ENCODE measurements at places on chromosomes 11 and 22. TPM values are rescaled to one million over a fixed set of nuclear protein-coding genes. Genes with fewer than 3 reads are reported as not detected.

DNA sequence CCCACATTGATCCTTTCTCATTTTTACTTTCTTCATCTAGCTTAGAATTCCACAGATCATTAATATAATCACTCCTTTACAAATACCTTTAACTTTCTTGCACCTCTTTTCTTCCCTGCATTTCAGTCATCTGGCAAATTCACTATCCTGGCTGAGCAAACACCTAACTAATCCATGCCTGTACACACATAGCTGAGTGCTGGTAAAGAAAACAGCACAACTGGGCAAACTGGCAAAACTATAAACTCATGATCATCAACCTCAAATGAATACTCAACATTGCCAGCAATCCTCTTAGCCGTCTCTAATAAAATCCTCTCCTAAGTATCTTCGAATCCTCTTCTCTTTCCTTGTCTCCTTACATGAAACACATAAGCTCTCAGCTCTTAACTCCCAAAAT lies 52.4 kb downstream of the PICALM start:
- H3K27ac ChIP-seq, result peak overlapping the region; percentile 63
- H3K27me3 ChIP-seq, result no peaks in the 10 kb centered on the region
- DNase-seq, result no peak
- H3K36me3 ChIP-seq, result peaks cover 39% of the 10 kb centered on the region

DNA sequence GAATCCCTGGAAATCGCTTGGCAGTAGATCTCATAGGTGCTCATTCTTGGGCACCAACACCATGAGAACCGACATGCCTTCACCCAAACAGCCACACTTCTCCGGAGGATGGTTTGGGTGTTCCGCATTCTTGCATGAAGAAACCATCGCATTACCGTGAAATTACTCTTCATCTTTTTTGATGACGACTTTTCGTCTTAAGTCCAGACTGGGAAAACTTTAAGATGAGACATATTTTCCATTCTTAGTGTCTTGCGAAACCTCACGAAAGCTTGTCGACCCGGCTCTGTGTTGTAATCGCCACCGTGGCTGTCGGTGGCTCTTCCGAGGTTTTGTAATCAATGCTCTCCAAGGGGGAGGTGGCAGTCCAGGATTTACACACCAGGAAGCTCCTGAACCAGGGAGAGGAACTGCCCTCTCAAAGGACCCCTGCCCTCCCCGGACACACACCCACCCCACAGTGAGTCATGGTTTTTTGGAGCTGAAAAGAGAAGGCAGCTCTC lies 1.7 kb downstream of the TOM1 start:
- peaks cover 13% of the 10 kb centered on the region for H3K36me3 ChIP-seq
- DNase-seq, result no peak
- peaks cover 7% of the 10 kb centered on the region for H3K27me3 ChIP-seq
- H3K27ac ChIP-seq, result peak overlapping the region; percentile 78

- no peak for DNase-seq
- H3K4me3 ChIP-seq, result no peak overlapping the region
- no peaks in the 10 kb centered on the region for H3K4me1 ChIP-seq
- no peaks in the 10 kb centered on the region for H3K36me3 ChIP-seq
- H3K27me3 ChIP-seq, result no peaks in the 10 kb centered on the region
Observed at GRCh38 chr22:48804811-48805301, 1022.8 kb downstream of the BRD1 start.

DNA sequence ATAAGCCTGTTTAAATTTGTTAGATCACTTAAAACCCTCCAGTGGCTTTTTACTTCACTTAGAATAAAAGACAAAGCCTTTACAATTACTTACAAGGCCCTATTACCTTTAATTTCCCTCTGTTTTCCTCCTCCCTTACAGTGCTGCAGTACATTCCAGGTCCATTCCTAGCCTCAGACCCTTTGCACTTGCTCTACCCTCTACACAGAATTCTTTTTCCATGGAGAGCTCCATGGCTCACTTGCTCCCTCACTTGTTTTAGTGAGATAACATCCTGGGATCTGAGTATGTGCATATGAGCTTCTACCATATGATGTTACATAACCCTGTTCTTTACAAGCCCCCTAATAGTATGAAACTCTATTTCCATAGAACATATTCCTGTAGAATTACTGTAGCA lies 24.4 kb downstream of the ZNF214 start:
- H3K4me1 ChIP-seq, result no peaks in the 10 kb centered on the region
- H3K36me3 ChIP-seq, result no peaks in the 10 kb centered on the region
- no peak overlapping the region for H3K27ac ChIP-seq
- H3K27me3 ChIP-seq, result no peaks in the 10 kb centered on the region

GRCh38 chr11:9972989-9973388 lies 309.1 kb downstream of the SWAP70 start:
- peaks cover 5% of the 10 kb centered on the region for H3K27me3 ChIP-seq
- no peaks in the 10 kb centered on the region for H3K4me1 ChIP-seq
- no peak overlapping the region for H3K27ac ChIP-seq
- DNase-seq, result peak; percentile 9
- H3K36me3 ChIP-seq, result no peaks in the 10 kb centered on the region

- H3K27me3 ChIP-seq, result peaks cover 7% of the 10 kb centered on the region
- no peak overlapping the region for H3K4me3 ChIP-seq
- H3K36me3 ChIP-seq, result no peaks in the 10 kb centered on the region
- H3K27ac ChIP-seq, result no peak overlapping the region
- DNase-seq, result no peak
- no peaks in the 10 kb centered on the region for H3K4me1 ChIP-seq
Observed at GRCh38 chr11:114281388-114281956, 14.7 kb upstream of the NNMT start.

DNA sequence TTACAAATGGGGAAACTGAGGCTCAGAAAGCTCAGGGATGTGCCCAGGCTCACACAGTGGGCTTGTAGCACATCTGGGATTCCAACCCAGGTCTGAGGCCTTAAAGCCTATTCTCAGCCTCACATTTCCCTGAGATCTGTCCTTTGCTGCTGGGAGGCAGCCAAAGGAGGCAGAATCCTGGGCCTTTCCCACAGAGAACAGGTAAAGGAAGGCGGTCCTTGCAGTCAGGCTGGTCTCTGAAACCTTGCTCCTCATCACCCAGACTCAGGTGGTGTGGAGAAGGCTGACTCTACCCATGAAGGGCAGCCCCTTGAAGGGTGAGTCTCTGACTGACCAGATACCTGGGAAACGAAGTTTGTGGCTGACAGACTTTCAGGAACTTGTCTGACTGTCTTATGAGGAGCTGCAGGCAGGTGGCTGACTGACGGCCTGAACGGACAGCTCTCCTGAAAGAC lies 7.8 kb downstream of the SLCO2B1 start:
- no peaks in the 10 kb centered on the region for H3K36me3 ChIP-seq
- no peak overlapping the region for H3K4me3 ChIP-seq
- peaks cover 4% of the 10 kb centered on the region for H3K27me3 ChIP-seq

- no peak for DNase-seq
- H3K27ac ChIP-seq, result no peak overlapping the region
- no peak overlapping the region for H3K4me3 ChIP-seq
- no peaks in the 10 kb centered on the region for H3K4me1 ChIP-seq
- no peaks in the 10 kb centered on the region for H3K36me3 ChIP-seq
- H3K27me3 ChIP-seq, result peaks cover 35% of the 10 kb centered on the region
Observed at GRCh38 chr22:22408731-22409696, 99.5 kb downstream of the ZNF280B start.

GRCh38 chr22:47215851-47216250 lies 453.4 kb downstream of the TBC1D22A start:
- H3K4me3 ChIP-seq, result no peak overlapping the region
- H3K27ac ChIP-seq, result no peak overlapping the region
- H3K36me3 ChIP-seq, result no peaks in the 10 kb centered on the region
- H3K27me3 ChIP-seq, result no peaks in the 10 kb centered on the region
- no peak for DNase-seq

DNA sequence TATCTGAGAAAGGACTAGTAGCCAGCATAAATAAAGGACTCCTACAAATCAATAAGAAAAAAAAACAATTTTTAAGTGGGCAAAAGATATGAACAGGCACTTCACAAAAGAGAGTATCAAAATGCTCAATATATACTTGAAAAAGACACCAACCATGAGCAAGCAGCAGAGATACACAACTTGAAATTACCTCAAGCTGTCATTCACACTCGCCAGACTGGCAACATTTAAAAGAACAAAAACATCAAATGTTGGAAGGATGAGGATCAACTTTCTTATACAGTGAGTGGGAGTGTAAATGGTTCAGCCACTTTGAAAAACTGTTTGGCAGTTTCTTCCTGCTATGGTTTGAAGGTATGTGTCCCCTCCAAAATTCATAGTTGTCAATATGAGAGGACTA lies 23.9 kb upstream of the ELFN2 start:
- H3K4me1 ChIP-seq, result peaks cover 11% of the 10 kb centered on the region
- H3K4me3 ChIP-seq, result no peak overlapping the region
- no peak overlapping the region for H3K27ac ChIP-seq
- H3K27me3 ChIP-seq, result no peaks in the 10 kb centered on the region

GRCh38 chr11:65900125-65900898 lies at the start of gene FOSL1:
FOSL1 (minus strand) TSS chr11:65900388; CDS start chr11:65900339, 49 bp downstream.
- peaks cover 9% of the 10 kb centered on the region for H3K27me3 ChIP-seq
- peak within 1 kb of the TSS; percentile 82 for H3K4me3 ChIP-seq
- peaks cover 23% of the 10 kb centered on the region for H3K4me1 ChIP-seq
- DNase-seq, result peak; percentile 89

DNA sequence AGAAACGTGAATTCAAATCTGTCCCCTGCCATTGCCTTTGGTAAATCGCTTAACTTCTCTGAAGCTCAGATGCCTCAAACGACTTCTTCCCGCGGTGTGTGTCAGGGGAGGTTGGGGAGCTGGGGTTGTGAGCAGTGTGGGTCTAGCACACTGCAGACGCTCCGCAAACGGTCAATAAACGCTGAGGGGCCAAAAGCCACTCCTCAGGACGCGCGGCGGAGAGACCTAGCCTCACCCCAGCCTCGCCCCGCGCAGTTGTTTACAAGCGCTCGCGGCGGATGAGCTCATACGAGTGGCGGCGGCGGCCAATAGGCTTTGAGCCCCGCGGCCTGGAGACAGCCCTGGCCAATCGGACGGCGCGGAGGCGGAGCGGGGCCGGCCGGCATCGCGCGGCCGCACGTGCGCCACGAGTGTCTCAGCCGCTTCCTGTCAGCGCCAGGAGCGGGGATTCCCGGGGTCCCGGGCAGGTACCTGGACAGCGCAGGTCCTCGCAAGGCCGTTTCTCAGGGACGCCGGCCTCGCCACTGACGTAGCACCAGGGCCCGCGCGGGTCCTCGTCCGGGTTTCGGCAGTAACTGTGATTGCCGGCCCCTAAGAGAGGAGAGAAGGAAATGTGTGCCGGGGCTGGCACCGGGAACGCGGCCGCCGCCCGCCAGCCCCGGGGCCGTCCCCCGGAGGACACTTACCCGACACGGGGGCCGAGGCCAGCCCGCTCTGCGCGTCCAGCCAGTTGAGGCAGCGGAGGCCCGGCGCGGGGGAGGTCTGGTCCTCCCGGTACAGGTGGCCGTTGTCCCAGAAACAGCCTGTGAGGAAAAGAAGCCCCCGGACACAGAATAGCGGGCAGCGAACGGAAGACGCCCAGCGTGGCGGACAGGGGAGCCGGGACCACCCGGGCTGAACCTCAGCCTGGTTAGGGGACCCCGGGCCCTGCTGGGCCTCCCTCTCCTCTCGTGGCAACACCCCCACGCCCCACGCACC lies 1.5 kb downstream of the PIK3IP1 start:
- H3K4me3 ChIP-seq, result peak overlapping the region; percentile 96
- H3K27ac ChIP-seq, result peak overlapping the region; percentile 99
- no peaks in the 10 kb centered on the region for H3K27me3 ChIP-seq
- peaks cover 77% of the 10 kb centered on the region for H3K4me1 ChIP-seq
- peak; percentile 93 for DNase-seq

DNA sequence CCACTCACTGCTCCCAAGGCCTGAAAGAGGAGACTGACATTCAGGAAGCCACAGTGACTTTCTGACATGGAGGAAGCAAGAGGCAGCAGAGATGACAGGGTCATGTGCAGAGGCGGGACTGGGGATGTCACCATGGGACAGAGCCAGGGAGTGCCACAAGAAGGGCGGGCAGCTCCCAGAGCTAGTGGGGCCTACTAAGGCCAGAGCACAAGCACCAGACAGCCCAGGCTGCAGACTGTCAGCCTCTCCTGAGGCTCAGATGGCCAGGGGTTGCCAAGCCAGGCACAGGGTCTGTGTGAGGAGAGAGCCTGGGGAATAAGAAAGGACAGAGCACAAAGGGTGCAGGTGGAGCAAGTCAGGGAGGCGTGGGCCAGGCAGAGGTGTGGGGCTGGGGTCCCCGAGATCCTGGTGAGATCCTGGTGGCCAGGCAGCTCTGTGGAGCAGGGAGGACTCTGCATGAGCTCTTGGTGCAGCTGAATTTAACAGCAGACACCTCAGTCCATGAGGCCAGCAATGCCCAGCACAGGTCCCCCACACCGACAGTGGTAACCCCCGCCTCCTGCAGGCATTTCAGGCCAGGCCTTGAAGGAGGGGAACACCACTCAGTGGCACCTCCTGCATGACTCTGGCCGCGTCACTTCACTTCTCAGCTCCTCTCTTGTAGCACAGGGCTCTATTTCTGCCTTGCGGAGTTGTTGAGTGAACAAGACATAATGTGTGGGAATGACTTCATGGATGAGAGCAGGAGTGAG lies 52.3 kb downstream of the SGSM3 start:
- no peak overlapping the region for H3K4me3 ChIP-seq
- no peaks in the 10 kb centered on the region for H3K4me1 ChIP-seq
- no peak for DNase-seq
- peaks cover 29% of the 10 kb centered on the region for H3K36me3 ChIP-seq
- no peaks in the 10 kb centered on the region for H3K27me3 ChIP-seq

GRCh38 chr11:9757809-9758636 lies 94.1 kb downstream of the SWAP70 start:
- peak; percentile 87 for DNase-seq
- H3K4me1 ChIP-seq, result peaks cover 57% of the 10 kb centered on the region
- peaks cover 1% of the 10 kb centered on the region for H3K36me3 ChIP-seq
- peak overlapping the region; percentile 76 for H3K27ac ChIP-seq

DNA sequence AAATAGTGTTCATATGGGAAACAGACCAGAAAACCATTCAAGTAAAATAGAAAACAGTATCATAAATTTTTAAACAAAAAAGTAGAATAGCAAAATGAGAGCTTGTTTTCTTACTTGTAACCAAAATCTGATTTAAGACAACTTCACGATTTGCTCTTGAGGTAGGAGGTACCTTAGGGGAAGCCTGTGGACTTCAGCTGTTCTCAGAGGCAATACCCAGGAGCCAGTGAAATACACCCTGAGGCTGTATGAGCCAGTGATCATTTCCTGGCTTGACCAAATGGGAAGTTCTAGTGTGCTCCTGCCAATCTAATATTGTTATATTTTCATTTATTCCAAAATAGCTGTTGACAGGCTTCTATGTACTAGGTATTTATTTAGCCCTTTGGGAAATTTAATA lies 104.8 kb downstream of the ARHGAP42 start:
- H3K4me1 ChIP-seq, result no peaks in the 10 kb centered on the region
- no peaks in the 10 kb centered on the region for H3K36me3 ChIP-seq
- no peak overlapping the region for H3K27ac ChIP-seq
- no peak for DNase-seq
- H3K27me3 ChIP-seq, result no peaks in the 10 kb centered on the region

CLDN5 gene
- 0.47 TPM for total RNA-seq

GATD1 gene
- total RNA-seq, result 81.7 TPM

TLCD5 gene
- 1.7 TPM for total RNA-seq

CDC42EP1 gene
- total RNA-seq, result 1.5 TPM

ZNF143 gene
- 30.7 TPM for total RNA-seq

HTR3A gene
- total RNA-seq, result not detected

RASSF7 gene
- 19.8 TPM for total RNA-seq

APOBEC3B gene
- total RNA-seq, result 17.9 TPM

SLC35C1 gene
- 16.3 TPM for total RNA-seq

EMID1 gene
- total RNA-seq, result not detected

INPP5J gene
- total RNA-seq, result not detected

TM7SF2 gene
- total RNA-seq, result 32.2 TPM

SCGB2A2 gene
- not detected for total RNA-seq

PKP3 gene
- total RNA-seq, result not detected

OR5B2 gene
- not detected for total RNA-seq

SNX32 gene
- total RNA-seq, result 1.6 TPM

BARX2 gene
- 8.8 TPM for total RNA-seq

CHRNA10 gene
- total RNA-seq, result 2.6 TPM

Measured in activated T-helper 1 cell treated with anti-CD3 and anti-CD28 coated beads, Interleukin-12 subunit alpha, Interleukin-12 subunit beta, Interleukin-2, Interleukin-4 antibody, amounts not matched to agents 30 ng/mL and 10 ng/mL and 1 ng/mL, durations not matched to agents 14 hours and 24 hours and 36 hours (primary cell).